Urinary bladder (tissue), 4 donors: ENCODE measurements at places on chromosomes 3 and 15. TPM values are rescaled to one million over a fixed set of nuclear protein-coding genes. Genes with fewer than 3 reads are reported as not detected.
A peak's percentile ranks its signal among the peaks of the same experiment; 100 is the strongest.

The NECTIN3 gene
- 71.3 TPM for total RNA-seq

The GPR15 gene
- not detected for total RNA-seq

The HYPK gene
- 5.3 TPM for total RNA-seq

The IMPG2 gene
- 2.3 TPM for total RNA-seq

- DNase-seq, result no peak
These were observed 31.2 kb upstream of the FXR1 start for GRCh38 chr3:180881065-180881801.

DNA sequence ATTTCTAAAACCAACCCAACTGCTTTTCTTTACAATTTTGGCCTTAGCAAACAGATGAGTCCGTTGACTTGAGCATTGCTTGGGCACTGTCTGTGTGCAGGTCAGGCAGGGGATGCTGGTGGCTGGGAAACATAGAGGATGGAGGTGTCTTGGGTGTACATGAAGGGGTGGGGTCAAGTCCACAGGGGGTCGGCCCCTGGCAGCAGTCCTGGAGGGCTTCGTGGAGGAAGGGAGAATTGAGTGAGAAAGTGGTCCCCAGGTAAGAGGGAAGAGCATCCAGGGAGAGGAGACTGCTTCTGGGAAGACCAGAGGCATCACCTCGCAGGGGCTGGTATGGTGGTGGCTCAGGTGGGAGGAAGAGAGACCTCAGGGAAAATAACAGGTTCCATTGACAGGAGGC is 144.8 kb downstream of the TJP1 start:
- DNase-seq, result no peak

DNA sequence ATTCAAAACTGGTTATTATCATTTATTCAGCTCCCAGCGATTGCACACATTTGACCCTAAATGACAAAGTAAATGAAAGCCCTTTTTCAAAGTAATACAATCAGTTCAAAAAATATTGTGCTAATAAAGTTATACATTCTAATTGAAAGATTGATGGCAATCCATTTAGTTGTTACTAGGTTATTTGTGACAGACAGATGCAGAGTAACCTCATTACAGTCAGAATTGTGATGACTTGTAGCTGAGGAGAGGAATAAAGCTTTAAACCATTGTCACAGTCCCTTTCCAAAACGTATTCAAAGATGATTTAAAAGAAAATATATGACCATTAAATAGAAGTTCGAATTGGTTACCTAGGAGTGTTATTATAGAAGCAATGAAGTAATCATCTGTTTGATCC is 86.1 kb downstream of the ROBO2 start:
- DNase-seq, result peak; percentile 2

DNA sequence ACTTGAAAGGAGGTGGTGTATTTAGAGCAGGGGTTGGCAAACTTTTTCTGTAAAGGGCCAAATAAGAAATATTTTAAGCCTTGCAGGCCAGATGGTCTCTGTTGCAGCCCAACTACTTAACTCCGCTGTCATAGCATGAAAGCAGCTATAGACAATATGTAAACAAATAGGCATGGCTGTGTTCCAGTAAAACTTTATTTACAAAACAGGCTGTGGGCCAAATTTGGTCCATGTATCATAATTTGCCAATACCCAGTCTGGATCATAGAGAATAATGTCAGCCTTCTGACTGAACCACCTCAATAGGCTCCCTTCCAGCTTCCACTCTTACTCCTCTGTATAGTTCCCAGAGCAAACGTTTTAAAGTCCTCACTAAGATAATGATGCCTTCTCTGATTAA is 638.8 kb upstream of the CFAP20DC start:
- no peak for DNase-seq
